Right lobe of liver (tissue), 6 donors: ENCODE measurements at places on chromosomes 2 and 18. TPM values are rescaled to one million over a fixed set of nuclear protein-coding genes. Genes with fewer than 3 reads are reported as not detected.

RRM2 gene
- 1.1 TPM for total RNA-seq

DNA sequence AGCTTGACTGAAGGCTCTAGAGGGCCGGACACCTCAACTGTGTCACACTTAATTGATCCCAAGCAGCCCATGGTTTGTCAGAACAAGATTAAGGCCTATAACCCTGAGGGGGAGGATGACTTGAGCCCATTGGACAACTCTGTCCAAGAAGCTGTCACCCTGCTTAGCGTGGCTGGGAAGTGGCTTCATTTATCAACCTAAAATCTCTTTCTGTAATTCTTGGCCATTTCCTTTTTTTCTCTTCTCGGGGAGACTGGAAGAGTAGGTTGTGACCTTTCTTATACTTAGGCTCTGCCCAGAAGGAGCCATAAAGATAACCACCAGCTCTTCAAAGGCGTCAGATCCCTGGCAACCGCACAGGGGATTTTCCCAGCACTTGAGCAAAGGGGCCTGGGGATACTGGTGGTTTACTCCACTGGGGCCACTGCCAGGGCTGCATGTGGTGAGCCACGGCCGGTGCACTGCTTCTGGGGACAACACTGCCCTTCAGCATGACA, 265.5 kb downstream of the CYRIA start:
- no peak for DNase-seq

DNA sequence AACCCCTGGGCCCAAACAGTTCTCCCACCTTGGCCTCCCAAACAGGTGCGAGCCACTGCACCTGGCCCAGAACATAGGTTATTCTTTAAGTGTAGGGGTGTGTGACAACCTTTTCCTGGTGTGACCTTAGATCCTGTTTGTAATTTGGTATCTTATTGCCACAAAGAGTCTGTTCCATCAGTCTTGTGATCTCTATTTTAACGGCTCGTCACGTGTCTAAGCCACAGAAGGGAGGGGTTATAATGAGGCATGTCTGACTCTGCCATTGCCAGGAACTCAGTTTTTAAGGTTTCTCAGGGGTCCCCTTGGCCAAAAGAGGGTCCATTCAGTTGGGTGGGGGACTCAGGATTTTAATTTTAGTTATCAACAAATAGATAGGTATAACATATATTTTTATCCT, 4.4 kb upstream of the ALS2 start:
- DNase-seq = no peak

KIF1A gene
- total RNA-seq = 0.49 TPM

DNA sequence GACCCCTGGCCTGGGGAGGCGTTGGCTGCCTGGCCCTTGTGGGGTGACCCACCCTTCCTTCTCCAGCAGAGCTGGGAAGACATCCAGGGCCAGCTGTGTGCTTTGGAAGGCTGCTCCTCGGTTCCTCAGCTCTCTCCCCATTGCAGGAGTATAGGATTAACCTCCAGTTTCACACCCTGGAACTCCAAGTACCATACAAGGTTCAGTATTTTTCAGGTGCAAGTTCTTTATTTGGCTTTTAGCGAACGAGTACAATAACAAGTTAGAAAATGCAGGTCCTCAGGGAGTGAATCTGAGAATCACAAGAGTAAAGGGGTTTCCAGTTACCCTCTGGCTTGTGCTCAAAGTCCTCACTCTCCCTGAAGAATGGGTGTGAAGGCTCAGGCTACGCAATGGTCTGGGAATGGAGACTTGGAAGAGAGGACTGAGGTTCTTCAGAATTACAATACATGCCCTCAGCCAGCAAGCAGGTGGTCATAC, 101.2 kb downstream of the APOB start:
- no peak for DNase-seq

DNA sequence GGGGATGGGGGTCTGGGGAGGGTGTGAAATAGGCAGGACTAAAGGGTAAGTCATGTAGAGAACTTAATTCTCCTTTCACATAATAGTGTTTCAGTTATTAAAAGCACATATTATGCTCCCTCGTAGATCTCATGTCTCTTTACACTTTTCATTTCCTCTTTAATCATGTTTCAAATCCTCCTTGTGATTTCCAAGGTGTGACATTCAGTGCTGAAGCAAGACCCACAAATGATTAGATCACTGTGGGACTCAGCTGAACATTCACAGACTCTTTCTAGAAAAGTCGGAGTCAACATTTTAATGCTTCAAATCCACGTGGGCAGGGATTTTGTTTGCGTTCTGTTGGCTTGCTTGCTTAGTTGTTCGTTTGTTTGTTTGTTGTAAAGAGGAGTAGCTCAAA, 34.7 kb upstream of the CALCRL start:
- DNase-seq = no peak

DNA sequence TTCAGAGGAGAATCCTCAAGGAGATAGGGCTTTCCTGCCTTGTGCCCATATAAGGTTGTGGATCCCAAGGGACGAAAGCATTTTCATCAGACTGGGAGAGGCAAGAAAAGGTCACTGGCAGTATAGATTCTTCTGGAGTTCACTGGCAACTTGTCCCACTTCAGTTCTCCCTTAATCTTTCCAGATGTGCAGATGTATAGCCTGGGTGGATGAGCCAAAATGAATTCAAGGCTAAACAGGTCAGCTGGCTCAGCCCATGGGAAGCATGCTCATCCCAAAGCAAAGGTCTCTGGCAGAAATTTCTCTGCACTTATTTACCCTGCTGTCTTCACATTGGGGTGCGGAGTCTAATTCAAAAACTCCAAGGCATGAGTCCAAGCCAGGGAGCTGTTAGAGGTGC, 148.9 kb upstream of the TNP1 start:
- no peak for DNase-seq

- DNase-seq = no peak
Measured at GRCh38 chr18:36667811-36668210, 161.0 kb downstream of the TPGS2 start.

SOWAHC gene
- 19.3 TPM for total RNA-seq

CXCR1 gene
- 0.74 TPM for total RNA-seq

GRCh38 chr2:157897106-157897971, 21.2 kb upstream of the ACVR1 start:
- no peak for DNase-seq

DNA sequence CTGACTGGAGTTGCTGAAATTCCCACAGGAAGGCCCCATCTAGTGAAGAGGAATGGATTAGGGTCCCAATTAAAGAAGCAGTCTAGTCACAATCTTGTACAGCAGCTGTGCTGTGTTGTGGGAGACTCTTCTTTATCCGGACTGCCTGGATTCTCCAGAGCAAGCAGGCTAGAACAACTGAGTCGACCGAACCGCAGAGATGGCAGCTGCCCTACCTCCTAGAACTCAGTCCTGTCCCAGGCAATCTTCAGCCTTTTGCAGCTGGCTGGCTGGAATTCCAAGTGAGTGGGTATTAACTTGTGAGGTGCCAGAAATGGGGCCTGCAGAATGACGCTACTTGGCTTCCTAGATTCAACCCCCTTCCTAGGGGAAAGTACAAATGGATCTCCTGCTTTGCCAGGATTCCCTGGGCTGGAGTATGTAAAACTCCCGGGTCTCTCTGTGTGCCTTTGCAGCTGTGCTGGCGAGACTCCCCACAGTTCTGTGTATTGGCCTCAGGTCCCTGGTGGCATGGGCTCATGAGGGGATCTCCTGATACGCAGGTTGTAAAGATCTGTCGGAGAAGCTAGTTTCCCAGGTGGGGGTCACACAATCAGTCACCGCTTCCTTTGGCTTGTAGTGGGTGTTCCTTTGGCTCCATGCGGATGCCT, 1952.6 kb upstream of the LRRTM1 start:
- DNase-seq = no peak

RNF152 gene
- 59.8 TPM for total RNA-seq

DNA sequence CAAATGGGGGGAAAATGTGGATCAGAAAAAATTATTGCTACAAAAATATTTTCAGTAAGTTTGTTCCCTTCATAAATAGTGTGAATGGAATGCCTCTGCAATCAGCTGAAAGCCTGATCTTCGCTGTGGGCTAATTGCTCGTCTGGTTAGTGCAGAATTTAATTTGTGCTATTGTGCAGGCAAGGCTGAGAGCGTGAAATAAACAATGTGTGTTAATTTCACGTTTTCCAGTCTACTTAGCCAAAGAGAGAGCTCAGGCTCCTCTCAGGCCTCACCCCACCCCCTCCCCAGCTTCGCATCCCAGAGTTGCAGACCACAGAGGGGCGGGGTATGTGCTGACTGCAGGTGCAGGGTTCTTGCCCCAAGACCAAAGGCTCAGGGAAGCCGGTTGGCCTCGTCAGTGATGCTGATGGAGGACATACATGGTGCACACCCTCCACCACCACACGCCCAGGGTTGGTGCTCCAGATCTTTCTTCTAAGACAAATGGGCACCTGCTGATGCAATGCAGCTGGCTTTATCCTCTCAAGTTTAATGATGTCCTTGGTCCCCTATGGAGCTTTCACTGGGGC, 302.6 kb upstream of the SLC14A2 start:
- DNase-seq = no peak

TLX2 gene
- not detected for total RNA-seq

LRP2 gene
- total RNA-seq = 0.93 TPM

- no peak for DNase-seq
Measured at GRCh38 chr2:75035444-75036353, 77.3 kb downstream of the POLE4 start.

GRCh38 chr2:9914384-9915065, 37.0 kb upstream of the GRHL1 start:
- DNase-seq = no peak

DNA sequence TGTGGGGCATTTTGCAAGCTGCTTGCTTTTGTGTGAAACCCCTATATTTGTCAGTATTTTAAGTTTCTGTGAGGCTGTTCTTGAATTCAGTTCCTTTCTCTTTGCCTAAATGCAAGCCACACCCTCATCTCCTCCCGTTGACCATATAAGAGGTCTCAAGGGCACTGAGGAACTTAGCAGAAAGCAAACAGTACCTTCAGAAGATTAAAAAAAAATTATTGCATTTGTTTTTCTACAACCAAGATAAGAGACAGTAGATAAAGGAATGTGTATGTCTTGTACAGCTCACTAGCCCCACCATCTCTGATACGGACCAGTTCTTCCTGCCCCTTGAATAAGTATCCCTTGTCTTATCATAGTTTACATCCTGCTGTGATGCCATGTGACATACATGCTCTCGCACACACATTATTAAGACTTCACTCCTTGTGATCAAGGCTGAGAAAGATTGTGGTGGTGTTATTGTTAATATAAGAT, 64.2 kb downstream of the NPAS2 start:
- no peak for DNase-seq

DNA sequence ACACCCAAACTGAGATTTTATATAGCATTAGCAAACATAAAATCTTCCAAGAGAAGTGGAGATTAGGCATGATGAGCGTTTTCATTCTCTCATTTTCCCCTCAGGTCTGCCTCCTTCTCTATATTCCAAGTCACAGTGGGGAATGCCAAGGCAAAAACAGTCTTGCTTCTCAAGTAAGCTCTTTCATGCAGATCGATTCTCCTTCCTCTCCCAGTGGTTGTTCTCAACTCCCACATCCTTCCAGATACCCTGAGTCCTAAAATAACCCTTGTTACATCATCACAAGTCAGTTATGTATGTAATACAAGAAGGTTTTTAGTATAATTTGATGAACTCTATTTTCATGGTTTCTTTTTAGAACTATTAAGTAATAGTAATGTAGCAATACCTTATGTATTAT, 150.6 kb downstream of the TXNL1 start:
- DNase-seq = no peak

- DNase-seq = no peak
Measured at GRCh38 chr2:96636551-96637171, 1.5 kb downstream of the KANSL3 start.

DNA sequence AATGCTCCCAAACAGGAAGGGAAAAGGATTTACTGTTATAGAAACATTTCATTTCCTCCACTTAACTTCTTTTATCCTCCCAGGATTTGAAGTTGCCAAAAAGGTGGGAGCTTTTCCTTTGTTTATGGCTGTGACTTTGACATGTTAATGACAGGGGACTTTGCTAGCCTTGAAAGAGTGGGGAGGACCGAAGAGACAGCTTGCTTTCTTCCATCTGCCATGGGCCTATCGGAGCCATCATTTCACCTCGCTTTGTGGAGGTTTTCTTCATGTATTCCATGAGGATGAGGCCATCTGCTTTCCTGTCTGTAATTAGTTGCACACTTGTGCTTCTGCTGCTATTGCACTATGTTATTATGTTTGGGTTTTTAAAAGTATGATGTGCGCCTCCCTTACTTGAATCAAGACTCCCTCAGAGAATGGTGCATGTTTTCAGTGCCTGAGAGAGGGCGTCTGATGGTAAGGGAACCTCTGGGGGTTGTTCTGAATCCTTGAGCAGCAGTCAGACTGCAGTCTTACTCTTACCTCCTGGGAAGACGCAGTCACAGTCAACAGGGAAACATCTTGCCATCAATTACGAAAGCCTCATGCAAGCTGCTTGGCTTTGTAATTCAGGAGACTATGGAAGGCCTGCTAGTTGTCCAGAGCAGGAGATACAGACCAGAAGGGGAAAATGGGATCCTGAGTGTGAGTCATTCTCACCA, 173.3 kb upstream of the MGAT5 start:
- DNase-seq = no peak

GRCh38 chr2:127078028-127078427, 28.9 kb downstream of the BIN1 start:
- DNase-seq = no peak
